ENCODE measurements at places on chromosomes 1 and 21.

DNA sequence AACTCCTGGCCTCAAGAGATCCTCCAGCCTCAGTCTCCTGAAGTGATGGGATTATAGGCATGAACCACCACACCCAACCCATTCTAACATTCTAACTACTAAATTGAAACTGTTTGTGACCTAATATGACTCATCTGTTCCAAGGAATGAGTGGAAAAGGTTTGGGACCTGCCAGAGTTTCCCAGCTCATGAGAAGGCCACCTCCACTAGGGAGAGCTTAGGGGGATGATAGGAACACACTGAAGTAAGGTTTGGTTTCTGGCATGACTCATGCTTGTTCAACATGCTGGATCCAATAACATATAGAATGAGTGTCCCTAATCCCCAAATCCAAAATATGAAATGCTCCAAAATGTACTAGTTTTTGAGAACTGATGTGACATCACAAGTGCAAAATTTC is 18.9 kb upstream of the SCAF4 start:
- DNase-seq: no peak

- DNase-seq: no peak
Measured at GRCh38 chr1:11790880-11791715, 14.7 kb downstream of the MTHFR start.

DNA sequence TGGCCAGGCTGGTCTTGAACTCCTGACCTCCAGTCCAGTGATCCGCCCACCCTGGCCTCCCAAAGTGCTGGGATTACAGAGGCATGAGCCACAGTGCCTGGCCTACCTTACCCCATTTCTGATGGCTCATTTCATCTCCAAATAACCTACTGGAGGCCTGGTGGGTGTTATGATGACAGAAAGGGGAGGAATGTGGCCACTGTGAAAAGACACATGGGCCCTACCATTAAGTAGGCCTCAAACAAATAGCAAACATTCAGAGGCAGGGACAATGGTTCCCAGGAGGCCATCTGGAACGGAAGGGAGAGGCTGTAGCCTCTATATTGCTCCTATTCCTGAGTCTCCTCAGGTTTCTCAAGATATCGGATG is 932 bp upstream of the FCRLA start:
- no peak for DNase-seq

- DNase-seq: no peak
Measured at GRCh38 chr1:22875241-22875640, 97.4 kb downstream of the LACTBL1 start.

GRCh38 chr21:26795866-26796329 is 49.3 kb downstream of the ADAMTS1 start:
- DNase-seq: no peak

GRCh38 chr1:178684111-178684510 is 40.9 kb upstream of the RALGPS2 start:
- no peak for DNase-seq

DNA sequence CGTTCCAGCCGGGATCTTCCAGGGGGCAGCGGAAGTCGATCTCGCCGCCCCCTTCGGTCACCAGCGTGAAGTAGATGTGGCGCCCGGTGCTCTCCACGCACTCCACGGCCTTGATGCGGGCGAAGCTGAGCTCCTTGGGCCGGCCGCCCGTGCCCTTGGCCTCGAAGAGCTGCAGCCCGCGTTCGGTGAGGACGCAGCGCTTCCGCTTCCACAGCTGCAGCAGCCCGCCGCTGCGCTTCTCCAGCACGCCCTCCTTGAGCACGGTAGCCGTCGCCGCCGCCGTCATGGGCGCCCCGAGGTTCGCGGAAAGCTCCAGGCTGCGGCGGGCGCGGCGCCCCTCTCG is 516 bp downstream of the PHLDA3 start:
- no peak for DNase-seq

GRCh38 chr1:160742428-160743127 is 3.5 kb downstream of the SLAMF7 start:
- no peak for DNase-seq

DNA sequence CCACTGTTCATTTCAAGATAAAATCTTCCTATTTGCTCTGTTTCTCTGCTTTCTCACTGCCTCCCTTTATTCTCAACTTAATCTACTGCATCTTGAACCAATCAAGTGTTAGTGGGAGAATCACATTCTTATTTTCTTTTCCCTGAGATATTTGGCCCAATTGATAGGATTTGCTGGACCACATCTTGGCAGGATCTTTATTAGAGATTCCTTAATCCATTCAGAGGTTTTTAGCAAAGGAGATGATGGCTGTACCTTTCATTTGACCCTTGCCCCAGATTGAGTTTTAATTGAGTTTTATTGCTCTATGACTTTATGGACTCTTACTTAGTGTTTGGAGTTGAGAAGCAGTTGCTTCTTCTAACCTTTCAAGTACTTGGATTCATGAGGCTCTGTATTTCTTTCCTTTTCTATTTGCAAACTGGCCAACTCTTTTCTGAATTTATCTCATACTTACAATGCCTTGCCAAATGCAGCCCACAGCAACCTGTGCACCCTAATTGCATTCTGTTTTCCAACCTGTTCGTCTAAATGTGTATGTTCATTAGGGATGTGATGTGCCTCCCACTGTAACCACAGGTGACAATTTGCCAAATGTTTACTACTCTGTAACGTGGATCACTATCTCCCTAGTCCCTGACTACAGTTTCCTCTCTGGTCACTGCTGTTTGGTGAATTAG is 274.8 kb upstream of the KAZN start:
- no peak for DNase-seq

DNA sequence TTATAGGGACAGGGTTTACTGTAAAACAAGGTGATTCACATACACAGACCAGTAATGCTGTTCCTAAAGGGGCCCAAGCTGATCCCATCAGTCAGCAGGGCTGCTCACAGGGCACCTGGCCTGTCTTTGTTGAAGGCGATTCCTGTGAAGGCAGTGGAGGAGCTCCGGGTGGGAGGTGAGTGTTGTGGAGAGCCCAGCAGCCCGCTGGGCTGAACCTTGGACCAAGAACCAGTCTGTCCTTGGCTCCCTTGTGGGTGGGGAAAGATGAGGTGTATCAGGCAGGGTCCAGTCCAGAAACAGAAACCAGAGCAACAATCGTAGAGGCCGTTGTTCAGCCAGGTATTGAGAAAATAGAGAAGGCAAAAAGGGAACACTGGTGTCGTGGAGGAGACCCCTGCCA is 12.5 kb downstream of the PDXK start:
- no peak for DNase-seq

DNA sequence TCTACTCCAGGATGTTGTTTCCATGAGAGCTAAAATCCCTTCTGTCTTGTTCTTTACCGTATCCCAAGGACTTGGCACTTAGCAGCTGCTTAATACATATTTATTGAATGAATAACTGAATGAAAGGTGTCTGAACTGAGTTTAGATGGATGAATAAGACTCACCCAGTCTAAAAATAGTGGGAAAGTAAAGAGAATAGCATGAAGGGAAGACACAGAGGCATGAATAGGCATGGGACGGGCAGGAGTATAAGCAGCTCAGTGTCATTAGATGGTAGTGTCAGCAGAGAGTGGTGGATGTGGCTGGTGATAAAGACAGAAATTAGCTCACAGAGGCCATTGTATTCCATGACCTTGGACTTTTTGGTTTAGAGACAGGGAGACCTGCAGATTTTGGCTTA is 9.2 kb downstream of the IL12RB2 start:
- DNase-seq: no peak

- DNase-seq: no peak
Measured at GRCh38 chr1:25924454-25924853, 18.2 kb upstream of the STMN1 start.

- no peak for DNase-seq
Measured at GRCh38 chr1:4978660-4979390, 324.4 kb downstream of the AJAP1 start.

DNA sequence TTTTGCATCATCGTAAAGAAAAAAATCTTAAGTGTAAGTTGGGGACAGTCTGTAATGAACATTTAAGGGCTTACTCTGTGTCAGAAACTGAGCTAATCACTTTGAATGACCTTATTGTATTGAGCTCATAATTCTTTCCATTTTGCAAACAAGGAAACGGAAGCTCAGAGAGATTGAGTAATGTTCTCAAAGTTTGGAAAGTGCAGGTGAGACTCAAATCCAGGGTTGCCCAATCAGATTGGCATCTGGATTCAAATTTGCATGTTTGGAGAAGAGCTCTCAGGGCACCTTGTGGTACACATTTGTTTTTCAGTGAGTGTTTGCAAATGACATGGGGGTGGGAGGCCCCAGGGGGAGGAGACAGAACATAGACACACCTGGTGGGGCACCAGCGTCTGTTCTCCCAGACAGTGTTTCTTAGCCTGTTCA is 8.0 kb downstream of the ALPL start:
- no peak for DNase-seq

DNA sequence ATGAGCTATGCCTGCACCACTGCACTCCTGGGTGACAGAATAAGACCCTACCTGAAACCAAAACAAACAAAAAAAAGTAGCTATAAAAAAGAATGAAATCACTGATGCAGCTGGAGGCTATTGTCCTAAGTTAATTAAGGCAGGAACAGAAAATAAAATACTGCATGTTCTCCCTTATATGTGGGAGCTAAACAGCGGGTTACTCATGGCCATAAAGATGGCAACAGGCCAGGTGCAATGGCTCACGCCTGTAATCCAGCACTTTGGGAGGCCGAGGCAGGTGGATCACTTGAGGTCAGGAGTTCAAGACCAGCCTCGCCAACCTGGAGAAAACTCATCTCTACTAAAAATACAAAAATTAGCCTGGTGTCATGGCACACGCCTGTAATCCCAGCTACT is 152.7 kb downstream of the PIK3R3 start:
- DNase-seq: no peak

GRCh38 chr1:153515504-153516394 is 20.0 kb downstream of the S100A6 start:
- no peak for DNase-seq

- DNase-seq: no peak
Measured at GRCh38 chr1:170657275-170657853, 6.6 kb upstream of the PRRX1 start.

DNA sequence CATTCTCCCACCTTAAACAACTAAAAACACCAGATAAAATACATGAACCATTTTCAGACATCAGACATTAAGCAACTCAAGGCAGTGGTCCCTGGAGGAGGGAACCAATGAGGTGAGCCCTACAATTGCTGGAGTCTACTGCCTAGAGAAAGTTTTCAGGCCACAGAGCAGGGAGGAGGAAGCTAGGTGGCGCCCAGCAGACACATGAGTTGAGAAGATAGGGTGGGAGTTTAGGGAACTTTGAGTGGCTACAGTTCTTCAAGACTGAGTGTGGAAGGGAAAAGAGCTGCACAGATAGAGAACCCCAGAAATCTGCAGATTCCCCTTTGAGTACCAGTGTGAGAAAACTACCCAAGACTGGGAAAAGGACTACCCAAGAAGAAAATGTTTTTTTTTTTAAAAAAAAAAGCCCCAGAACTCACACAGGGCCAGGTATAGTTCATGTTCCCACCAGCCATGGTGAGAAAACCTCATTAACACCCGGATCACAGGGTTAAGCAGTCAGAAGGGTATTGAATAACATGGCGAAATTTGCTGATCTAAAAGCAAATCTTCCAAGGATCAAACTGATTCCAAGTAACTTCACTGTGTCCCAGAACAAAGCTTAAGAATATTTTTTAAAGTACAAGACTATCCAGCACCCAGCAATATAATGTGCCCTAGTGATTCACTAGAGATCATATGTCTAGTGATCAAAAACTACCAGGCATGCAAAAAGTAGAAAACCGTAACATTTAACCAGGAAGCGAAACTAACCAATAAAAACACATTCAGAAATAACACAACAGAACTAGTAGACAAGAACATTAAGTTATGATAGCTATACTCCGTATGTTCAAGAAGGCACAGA is 12.0 kb downstream of the ALDH9A1 start:
- DNase-seq: no peak

DNA sequence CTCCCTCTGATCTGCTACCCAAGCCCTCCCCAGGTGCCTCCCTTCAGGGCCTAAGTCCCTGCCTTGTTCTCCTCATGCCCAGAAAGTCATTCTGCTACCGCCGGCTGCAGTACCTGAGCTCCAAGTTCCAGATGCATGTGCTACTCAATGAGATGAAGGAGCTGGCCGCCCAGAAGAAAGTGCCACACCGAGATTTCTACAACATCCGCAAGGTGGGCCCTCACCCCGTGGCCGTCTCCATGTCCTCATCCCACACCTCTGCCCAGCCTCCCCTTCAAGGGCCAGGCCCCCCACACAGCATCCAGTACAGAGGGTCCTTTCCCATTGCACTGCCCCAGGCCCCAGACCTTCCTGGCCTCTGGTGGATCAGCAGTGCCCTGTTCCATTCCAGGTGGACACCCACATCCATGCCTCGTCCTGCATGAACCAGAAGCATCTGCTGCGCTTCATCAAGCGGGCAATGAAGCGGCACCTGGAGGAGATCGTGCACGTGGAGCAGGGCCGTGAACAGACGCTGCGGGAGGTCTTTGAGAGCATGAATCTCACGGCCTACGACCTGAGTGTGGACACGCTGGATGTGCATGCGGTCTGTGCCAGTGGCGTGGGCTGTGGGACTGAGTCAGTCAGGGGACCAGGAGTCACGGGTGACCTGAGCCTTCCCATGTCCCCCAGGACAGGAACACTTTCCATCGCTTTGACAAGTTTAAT is 8.2 kb downstream of the AMPD2 start:
- no peak for DNase-seq

GRCh38 chr1:183097438-183098051 is 74.3 kb downstream of the LAMC1 start:
- no peak for DNase-seq

- DNase-seq: no peak
Measured at GRCh38 chr1:181111559-181111958, 23.1 kb downstream of the IER5 start.

DNA sequence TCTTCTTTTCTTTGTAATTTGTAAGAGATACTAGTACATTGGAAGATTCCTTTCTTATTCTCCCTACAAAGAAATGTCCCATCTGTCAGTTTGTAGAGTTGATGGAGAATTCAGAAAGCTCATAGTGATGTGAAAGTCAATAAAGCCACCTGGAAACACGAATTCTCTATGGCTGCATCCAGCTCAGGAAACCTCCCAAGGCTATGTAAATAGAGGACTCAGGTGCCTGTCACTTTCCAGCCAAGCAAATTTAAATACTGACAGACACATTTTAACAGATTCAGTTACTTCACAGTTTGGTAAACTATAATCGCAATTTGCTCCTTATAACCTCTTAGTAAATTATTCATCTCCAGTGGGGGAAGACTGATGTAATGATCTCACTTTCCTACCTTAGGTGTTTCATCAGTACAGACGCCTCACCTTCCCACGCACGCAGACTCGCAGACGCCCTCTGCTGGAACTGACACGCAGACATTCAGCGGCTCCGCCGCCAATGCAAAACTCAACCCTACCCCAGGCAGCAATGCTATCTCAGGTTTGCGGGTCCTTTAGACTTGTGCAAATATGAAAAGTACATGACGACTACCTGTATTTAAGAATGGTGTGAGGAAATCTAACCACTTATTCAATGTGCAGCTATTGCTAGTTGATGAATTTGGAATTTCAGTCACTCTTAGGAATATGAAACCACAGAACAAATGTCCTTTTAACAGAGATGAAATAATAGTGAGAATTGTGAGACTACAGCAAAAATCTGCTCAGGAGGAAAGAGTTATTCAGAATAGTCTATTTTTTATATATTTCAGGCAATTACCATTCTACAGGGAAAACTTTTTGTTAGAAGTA is 60.6 kb downstream of the PTPRC start:
- peak; percentile 27 for DNase-seq

DNA sequence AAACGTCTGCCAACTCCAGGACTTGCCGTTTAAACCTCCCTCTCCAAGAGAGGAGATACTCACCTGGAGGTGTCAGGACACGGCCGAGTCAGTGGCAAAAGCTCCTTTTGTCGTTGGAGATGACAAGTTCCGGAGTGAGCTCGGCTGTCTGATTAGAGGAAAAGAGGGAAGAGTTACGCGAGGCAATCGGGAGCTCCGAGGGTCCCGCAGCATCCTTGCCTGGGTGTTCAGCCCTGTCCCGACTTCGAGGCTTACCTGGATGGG is 497 bp downstream of the ID3 start:
- DNase-seq: no peak

Measured in stimulated activated CD8-positive, alpha-beta memory T cell treated with anti-CD3 and anti-CD28 coated beads, Interleukin-12 subunit alpha, Interleukin-12 subunit beta, amount 100 ng/mL, for 1 hour (primary cell).